Stimulated activated CD4-positive, alpha-beta T cell treated with anti-CD3 and anti-CD28 coated beads, TNF-alpha, amount 100 ng/mL, for 1 hour (primary cell): ENCODE measurements at places on chromosomes 13 and 19.

- DNase-seq, result no peak
These were observed 221.7 kb downstream of the TM9SF2 start for GRCh38 chr13:99722931-99723330.

GRCh38 chr19:11405846-11406643 lies 13.1 kb downstream of the RGL3 start:
- no peak for DNase-seq

- DNase-seq, result no peak
These were observed 206.1 kb downstream of the SUCLA2 start for GRCh38 chr13:47794963-47795362.

DNA sequence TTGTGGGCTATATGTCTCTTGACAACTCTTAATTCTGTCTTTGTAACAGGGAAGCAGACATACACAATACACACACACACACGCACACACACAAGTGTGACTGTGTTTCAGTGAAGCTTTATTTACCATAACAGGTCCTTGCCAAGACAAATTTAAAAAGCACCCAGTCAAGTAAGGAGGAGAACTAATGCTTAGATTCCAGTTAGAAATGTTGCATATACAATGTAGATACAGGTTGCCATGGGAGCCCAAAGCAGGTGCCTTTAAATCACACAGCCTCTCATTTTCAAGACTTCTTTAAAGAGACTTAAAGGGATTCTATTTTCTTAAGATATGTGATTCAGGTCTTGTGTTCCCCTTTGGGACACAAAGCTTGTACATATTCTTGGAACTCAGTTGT lies 1551.9 kb downstream of the EFNB2 start:
- no peak for DNase-seq

DNA sequence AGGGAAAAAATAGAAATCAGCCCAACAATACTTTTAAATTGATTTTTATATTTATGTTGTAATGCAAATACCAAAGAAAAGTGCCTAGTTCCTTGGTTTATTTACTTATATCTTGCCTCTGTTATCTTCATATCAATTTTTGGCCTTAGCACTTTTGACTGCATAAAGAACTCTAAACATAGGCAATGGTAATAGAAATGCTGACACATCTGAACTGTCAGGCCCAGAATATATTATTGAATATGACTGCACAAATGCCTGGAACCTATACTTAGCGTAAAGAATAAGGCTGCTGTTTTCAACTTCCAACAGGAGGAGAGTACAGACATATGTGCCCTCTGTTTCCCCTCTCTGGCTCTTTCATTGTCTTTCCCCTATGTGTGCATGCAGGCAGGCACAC lies 91.1 kb downstream of the DNAJC15 start:
- DNase-seq, result no peak

DNA sequence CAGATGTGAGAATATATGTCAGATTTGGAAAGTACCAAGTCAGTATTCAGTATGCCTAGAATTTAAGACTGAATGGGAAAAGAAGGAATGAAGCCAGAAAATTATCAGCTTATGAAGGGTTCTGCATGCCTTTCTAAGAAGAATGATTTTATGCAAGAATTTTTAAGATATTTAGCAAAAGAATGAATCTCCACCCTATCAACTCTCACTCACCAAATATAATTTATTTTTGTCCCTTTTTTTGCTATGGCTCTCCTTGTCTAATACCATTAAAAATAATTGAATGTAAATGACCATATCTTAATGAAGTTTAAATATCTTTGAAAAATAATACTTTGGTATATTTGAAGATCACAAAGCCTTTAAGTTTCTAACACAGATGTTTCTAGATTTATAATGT lies 612.7 kb upstream of the GPC6 start:
- no peak for DNase-seq

GRCh38 chr13:110593430-110594130 lies 21.8 kb upstream of the NAXD start:
- DNase-seq, result no peak

GRCh38 chr13:30725326-30726085 lies 9.8 kb upstream of the ALOX5AP start:
- DNase-seq, result no peak

GRCh38 chr13:77351315-77351714 lies 24.4 kb upstream of the MYCBP2 start:
- no peak for DNase-seq

DNA sequence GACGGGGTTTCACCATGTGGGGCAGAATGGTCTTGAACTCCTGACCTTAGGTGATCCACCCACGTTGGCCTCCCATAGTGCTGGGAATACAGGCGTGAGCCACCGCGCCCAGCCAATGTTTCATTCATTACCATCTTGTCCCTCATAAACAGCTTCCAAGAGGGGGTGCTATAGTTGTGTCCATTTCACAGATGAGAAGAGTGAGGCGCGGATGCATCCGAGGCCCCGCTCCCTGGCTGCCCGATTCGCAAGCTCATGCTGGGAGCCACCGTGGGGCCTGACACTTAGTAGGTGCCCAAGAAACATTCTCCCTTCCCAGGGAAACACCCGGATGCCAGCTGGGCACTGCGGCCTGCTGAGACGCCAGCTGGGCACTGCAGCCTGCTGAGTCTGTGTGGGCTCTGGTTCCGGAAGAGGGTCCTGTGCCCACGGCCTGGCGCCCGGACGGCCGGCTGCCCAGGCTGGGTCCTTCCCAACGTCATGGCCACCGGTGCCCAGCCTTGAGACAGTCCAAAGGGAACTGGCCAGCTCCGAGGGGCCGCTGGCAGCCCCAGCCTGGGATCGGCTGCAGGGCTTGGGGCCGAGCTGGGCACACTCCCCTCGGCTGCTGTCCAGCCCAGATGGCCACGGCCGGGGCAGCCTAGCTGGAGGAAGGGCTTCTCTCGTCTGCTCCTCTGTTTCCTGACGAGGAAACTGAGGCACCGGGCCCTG lies 54.7 kb downstream of the NFIC start:
- no peak for DNase-seq

DNA sequence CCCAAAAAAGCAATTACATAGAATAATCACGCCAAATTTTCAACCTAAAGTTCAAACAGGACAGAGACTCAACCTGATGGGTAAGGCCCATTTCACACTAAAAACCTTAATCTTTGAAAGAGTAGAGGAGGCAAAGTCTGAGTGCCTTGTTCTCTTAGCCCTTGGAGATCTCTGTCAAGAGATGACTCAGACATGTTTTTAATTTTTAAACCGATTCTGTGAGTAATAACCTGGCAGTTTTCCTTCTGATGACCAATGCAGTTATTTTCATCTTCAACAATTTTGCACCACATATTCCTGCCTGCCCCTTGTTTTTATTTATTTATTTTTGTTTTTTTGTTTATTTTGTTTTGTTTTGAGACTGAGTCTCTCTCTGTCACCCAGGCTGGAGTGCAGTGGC lies 11.5 kb upstream of the TNFSF9 start:
- DNase-seq, result no peak

DNA sequence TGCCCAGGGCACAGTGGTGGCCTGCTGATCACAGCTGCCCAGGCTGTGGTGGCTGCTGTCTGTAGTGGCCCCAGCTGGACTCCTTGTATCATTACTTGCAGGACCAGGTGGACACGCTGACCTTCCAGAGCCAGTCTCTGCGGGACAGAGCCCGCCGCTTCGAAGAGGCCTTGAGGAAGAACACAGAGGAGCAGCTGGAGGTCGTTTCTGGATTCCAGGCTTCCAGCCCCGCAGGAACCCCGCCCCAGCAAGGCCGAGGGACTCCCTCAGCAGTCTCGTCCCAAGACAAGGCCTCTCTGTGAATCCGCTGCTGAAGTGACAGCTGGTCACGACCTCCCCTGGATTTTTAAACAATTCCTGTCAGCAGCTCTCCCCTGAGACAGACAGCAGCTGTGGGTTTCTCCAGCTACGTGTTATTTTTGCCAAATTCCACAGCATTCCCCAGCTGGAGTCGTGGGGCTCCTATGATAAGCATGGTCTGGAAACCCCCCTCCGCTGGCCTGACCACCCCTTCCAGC lies 98.3 kb downstream of the SLC7A1 start:
- no peak for DNase-seq

GRCh38 chr13:94140027-94140426 lies 339.5 kb downstream of the DCT start:
- DNase-seq, result no peak

DNA sequence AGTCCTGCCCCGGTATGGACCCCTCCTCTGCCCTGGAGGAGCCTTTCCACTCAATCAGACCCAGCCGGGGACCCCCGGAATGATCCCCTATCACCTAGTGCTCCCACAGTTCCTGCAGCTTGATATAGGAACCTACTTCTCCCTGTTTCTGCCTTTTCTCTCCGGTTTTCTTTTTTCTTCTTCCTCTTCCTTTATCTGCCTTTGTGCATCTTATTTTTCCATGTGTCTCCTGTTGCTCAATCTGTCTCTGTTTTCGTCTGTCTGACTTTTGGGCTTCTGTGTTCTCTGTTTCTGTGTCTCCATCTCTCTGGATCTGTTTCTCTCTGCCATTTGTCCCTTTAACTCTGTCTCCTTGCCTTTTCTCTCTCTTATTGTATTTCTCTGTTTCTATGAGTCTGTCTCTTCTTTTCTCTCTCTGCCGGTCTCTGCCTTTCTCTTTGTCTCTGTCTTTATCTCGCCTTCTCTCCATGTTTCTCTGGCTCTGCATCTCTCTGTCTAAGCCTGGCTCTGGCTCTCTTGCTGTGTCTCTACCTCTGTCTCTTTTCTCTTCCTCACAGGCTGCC lies 10.0 kb downstream of the MEGF8 start:
- no peak for DNase-seq

DNA sequence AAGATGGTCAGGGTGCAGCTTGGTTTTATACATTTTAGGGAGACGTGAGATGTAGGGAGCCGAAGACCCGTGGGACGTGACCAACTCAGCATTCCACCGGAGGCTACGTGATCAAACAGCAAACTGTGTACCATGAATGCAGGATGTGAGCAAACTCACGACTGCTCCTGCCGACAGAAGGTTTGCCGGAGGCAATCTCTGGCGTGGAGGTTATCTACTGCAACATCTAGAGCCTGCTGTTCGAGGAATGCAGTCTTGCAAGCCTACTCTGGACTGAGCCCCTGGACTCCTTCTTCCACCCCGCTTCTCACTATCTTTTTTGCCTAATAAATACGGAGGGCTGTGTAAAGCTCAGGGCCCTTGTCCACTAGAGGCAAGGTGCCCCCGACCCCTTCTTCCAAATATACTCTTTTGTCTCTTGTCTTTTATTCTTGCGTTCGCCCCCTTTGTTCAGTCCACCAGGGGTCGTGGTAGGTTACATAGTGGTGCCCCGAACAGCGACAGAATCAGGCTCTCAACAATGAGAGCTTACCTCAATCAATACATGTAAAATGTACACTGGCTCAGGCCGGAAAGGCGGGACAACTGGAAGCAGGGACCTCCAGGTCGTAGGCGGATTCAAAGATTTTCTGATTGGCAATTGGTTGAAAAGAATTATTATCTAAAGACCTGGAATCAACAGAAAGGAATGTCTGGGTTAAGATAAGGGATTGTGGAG lies 8.9 kb upstream of the OR1I1 start:
- DNase-seq, result no peak

GRCh38 chr13:39929583-39929982 lies 274.1 kb downstream of the COG6 start:
- no peak for DNase-seq

DNA sequence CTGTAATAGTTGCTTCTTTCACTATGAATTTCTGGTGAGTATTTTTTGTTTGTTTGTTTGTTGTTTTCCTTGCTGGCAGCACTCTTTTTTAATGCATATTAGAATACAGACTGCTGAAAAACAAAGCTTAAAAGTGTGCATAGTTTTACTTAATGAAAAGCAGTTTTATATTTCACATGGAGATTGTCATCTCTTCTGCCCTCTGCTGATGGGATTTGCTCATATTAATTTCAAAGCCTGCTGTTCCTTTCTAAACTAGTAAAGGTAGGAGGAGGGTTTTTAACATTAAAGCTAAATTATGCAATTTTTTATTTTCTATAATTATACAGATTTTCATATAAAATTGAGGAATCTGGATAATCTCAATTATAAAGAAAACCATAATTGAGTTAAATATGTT lies 692.6 kb upstream of the SLITRK1 start:
- DNase-seq, result no peak

- no peak for DNase-seq
These were observed 44.0 kb downstream of the KLF2 start for GRCh38 chr19:16368385-16369305.

DNA sequence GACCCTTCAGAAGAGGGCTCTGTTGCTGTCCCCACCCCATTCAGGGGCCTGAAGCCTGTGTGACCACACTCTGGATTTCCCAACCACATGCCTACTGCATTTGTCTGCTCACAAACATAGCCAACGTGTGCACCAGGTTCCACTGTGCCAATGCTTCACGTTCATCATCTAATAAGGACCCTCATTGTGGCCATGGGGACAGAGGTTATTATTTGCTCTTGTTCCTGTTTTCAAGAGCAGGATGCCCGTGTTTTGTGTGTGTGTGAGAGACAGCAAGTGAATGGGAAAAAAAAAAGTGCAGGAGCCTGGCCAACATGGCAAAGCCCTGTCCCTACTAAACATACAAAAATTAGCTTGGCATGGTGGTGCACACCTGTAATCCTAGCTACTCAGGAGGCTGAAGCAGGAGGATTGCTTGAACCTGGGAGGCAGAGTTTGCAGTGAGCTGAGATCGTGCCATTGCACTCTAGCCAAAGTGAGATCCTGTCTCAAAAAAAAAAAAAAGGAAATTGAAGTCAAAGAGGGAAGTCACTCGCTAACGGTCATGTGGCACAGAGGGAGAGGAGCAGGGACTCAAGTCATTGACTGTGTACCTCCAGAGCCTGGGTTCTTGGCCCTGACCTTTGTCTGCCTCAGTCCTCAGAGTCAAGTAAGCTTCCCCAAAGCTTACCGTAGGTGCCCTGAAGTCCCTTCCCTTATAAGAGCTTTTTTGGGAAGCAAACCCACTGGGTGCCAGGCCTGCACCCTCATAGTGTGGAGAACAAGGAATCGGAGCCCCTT lies 6.9 kb downstream of the B3GNT8 start:
- DNase-seq, result no peak

- no peak for DNase-seq
These were observed 43.5 kb downstream of the NEK5 start for GRCh38 chr13:52085421-52085820.

DNA sequence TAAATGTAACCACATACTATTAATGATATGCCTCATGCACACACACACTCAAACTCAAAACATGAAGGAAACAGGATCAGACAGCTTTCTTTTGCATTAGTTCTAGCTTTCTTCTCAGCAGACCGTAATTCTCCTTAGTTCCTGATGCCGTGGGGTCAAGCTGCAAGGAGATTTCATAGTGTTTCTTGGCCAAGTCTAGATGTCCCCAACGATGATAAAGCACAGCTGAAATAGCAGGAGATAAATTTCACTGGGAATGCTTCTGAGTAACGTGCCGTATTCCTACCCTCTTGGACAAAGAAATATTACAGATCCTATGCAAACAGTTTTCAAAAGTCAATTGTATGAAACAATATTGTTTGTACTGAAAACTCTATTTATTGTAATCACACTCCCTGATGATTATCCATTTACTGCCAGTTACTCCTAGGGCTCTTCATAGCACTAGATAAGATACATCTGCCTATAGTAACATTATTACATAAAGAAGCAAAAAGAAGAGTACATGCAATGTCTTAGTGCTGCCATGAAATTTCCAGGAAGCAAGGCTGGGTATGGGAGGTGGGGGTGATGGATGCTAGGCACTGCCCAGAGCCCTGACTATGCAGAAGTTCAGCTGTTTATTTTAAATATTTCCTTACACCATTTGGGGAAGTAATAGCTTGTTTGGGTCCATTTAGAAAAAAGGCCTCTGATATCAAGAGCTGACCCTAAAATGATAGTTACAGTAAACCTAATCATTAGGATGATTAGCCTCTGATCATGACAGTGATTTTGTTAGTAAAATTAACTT lies 16.5 kb upstream of the GGACT start:
- no peak for DNase-seq
